ENCODE measurements at places on chromosomes 12 and 14.

DNA sequence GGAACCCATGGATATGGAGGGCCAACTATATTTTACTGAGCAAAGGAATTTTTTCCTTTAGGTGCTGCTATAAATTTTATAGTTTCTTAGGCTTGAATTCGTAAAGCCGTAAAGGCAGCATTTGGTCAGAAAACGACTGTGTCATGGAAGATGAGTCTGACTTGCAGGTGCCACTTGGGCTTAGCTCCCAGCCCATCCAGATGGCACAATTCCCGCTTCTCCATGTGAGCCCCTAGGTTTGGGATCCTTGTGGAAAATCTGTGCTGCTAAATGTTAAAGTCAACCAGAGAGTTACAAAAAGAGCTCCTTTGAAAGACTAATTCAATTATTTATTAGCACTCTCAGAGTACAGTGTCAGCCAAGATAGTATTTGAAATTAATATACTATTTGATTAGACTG is 120.1 kb upstream of the NPAS3 start:
- DNase-seq: no peak

- DNase-seq: no peak
These were observed 175.9 kb downstream of the PELI2 start for GRCh38 chr14:56294128-56294527.

GRCh38 chr12:50840809-50841487 is 1.8 kb upstream of the TMPRSS12 start:
- no peak for DNase-seq

GRCh38 chr14:89673512-89674225 is 256.6 kb upstream of the FOXN3 start:
- DNase-seq: no peak

DNA sequence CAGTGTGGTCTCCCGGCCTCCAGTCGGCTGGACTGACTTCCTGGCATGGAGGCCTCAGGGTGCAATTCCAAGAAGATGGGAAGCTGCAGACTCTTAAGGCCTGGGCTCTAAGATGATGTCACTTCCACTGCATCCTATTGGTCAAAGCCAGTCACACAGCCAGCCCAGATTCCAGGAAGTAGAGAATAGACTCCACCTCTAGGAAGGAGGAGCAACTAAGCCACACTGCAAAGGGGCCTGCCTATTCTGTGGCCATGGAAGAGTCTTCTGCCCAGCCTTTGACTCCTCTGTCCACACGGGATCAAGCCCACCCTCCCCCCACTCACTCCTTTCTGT is 103.9 kb upstream of the RFLNA start:
- no peak for DNase-seq

GRCh38 chr14:95519699-95520098 is 3.2 kb upstream of the SYNE3 start:
- DNase-seq: peak; percentile 59

DNA sequence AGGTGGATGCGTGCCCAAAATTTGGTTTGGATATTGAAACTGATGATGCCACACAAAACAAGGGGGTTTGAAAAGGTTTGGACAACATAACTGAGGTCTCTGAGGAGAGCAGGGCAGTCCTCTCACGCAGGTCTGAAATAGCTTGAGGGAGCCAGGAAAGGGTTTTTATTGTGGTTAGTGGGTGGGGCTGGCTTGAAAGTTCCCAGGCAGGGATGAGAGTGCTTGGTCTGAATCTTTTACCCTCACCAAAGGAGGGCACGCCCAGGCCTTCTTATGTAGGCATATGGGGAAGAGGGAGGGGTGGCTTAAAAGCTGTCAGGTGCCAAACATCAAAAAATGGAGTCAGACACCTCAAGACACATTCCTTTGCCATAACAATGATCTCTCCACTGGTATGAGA is 493.1 kb upstream of the CCDC196 start:
- no peak for DNase-seq

GRCh38 chr12:57560516-57560915 is 10.7 kb downstream of the KIF5A start:
- DNase-seq: no peak

GRCh38 chr14:50082308-50082742 is 34.0 kb downstream of the VCPKMT start:
- DNase-seq: peak; percentile 47

GRCh38 chr12:100798286-100799160 is 3.9 kb downstream of the ANO4 start:
- no peak for DNase-seq

DNA sequence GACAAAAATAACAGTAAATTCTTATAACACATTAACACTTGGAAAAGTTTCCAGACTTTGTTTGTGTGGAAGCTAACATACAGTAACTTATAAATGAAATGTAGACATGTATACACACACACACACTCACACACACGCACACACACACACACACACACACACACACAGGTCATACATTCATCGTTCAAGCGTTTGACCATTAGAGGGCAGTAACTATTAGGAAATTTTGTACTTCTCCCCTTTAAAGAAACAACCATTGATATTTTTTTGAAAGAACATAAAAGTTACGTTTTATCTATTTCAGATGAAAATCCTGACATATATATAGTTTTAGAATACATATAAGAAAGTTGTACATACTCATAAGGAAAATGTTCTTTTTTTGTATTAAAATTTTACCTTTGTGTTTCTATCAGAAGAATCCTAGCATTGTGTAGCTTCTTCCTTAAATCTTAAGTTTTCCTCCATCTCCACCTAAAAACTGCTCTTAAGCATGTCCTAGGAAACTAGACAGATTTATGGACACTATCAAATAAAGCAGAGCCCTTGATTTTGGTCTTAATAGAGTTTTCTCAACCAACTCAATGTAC is 29.0 kb downstream of the PTPRQ start:
- DNase-seq: no peak

DNA sequence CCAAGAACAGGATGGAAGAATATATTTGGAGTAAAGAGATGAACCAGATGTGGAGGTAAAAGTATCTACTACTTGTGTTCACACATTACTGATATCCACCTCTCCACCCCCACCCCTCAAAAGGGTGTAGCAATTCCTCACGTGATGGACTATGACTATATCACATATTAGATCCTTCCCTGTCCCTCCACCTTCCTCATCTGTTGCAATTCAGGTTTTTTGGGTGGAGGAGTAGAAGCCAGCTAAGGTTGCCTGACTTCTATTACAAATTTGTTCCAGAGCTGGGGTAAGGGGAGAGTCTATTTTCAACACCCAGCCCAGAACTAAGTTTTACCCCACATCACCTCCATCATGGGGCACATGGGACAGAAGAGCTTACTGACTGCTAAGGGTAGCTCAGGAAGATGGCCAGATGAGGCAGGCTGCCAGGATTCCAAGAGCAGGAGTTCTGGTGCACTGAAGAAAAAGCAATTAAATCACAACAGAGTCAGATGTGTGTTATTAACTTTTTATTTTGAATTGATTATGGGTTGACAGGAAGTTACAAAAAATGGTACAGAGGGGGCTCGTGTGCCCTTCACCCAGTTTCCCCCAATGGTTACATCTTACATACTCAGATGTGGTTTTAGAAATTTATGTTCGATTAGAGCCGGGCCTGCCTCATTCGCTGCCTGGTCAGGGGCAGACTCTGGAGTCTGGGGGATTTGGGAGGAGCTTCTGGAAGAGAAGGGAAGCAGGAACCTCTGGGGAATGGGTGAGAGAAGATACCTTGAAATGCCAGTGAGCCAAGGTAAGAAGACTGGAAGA is 2.1 kb downstream of the RNASE13 start:
- DNase-seq: no peak

- DNase-seq: no peak
These were observed 326.1 kb downstream of the PDZRN4 start for GRCh38 chr12:41514021-41514777.

GRCh38 chr14:102445066-102445465 is 64.5 kb downstream of the ANKRD9 start:
- no peak for DNase-seq

GRCh38 chr12:94167756-94168416 is 19.5 kb downstream of the PLXNC1 start:
- DNase-seq: no peak

GRCh38 chr12:2922329-2922728 is 31.6 kb downstream of the TULP3 start:
- no peak for DNase-seq

DNA sequence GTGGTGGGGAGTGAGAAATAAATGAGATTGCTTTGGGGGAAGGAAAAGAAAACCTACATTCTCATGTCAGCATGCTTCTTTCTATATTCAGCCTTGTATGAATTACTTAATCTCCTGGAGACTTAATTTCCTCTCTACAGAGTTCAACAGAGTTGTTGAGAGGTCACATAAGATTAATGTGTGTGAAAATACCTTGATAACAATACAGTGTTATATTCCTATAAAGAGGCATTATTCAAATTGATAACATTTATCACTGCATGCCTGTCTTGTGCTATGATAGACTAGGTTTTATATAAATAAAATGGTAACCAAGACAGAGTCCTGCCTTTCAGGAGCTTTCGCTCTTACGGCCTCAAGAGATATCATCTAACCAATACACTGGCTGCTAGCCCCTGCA is 9.6 kb downstream of the FLRT2 start:
- no peak for DNase-seq

GRCh38 chr14:100374270-100374669 is 51.1 kb downstream of the SLC25A47 start:
- DNase-seq: no peak

GRCh38 chr14:65208548-65208947 is 106.2 kb upstream of the MAX start:
- DNase-seq: no peak

- DNase-seq: no peak
These were observed 233.1 kb downstream of the PTPRO start for GRCh38 chr12:15555446-15555845.

GRCh38 chr12:1796515-1797010 is 23.8 kb upstream of the LRTM2 start:
- peak; percentile 22 for DNase-seq

- no peak for DNase-seq
These were observed 14.4 kb upstream of the ATF1 start for GRCh38 chr12:50749459-50749882.

- no peak for DNase-seq
These were observed 164.9 kb downstream of the CEP128 start for GRCh38 chr14:80776657-80777056.

GRCh38 chr14:54440476-54440872 is 700 bp downstream of the CNIH1 start:
- no peak for DNase-seq

DNA sequence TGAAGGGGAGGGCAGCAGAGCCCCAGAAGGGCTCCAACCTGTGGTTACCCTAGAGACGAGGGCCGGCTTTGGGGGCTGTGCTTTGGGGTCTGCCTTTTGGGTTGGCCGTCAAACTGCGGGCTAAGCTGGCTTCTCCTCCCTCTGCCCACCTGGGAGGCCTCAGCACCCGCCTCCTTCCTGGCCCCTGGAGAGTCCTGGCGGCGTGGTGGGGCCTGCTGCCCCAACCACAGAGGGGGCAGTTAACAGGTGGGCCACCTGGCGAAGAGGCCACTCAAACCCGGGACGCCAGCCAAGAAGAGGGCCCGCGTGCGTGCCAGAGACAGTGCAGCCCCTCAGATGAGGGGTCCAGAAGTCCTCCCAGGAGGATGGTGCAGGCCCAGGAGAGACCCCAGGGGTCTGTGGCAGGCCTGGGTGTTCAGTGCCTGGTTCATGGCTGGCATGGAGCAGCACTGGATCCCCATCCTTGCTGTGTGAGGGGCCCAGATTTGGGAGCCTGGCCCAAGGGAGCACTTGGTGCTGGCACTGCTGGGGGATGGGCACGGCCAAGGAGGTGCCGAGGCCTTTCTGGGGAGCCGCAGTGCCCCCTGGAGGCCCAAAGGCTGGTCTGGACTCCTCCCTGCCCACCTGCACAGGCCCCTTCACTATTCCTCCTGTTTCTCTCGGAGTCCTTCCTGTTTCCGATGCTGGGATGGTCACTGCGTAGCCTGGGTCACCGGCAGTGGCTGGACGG is 48.8 kb downstream of the LRCOL1 start:
- DNase-seq: no peak

- DNase-seq: no peak
These were observed 9.1 kb upstream of the SERPINA1 start for GRCh38 chr14:94397289-94398181.

DNA sequence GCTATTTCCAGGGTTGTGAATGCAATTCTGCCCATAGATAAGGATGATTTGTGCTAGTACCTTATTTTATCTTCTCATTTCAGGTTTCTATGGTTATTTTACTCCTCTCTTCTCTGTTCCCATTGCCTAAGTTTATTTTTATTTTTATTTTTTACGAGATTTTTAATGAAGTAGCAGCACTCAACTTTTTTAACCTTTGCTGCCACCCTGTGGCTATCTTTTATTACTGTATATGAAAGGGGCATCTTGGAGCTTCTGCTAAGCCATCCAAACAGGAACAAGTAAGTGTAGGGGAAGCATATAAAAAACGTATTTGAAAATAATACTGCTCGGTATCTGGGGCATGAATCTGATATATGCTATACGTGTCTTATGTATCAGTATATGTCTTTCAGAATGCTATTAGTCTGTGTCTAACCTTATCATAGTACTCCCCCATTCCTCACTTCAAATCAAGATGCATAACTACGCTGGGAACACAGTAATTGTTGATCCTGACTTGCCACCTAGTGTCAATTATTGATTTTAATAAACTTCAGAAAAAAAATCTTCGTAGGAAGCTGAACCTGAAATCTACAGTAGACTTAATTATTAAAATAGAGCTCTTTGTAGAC is 60.3 kb downstream of the KLRG1 start:
- no peak for DNase-seq

- DNase-seq: no peak
These were observed 47.9 kb upstream of the GARIN2 start for GRCh38 chr14:67141146-67141900.

DNA sequence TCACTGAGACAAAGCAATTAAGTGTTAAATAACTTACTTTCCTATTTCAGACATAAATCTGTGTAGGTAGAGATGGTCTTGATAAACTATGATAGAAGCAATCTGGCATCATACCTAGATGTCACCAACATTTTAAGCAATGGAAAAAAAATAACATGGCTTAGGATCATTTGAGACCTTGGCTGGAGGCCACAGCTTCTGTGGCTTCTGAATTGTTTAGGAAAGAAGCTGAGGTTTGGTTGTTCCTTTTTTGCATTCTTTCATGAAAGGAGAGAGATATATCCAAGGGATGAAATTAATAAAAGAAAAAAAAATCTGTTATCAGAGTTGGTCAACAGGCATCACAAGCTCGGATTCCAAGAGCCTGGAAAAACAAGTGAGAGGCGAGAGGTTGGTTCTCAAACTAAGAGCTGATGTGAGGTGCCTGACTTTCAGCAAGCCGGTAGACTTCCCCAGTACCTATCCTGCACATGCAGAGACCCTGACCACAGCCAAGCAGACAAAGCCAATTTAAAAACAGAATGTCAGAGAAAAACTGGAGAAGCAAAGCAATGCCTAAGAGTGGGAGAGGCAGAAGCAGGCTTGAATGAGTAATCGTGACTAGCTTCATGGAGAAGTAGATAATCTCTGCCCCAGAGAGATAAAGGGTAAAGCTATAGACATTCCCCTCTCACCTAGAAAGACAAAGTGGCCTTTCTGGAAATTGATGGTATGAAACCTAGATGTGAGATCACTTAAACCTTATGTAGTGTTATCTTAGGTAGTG is 43.4 kb upstream of the ST8SIA1 start:
- no peak for DNase-seq

- DNase-seq: no peak
These were observed 30.2 kb downstream of the KIF26A start for GRCh38 chr14:104168603-104169002.

All from activated CD4-positive, alpha-beta T cell treated with anti-CD3 and anti-CD28 coated beads, Interleukin-2, amount 50 U/mL, for 4 hours (primary cell).